ENCODE measurements at places on chromosomes 3 and 15.

GRCh38 chr3:144375088-144375487 is 403.5 kb downstream of the DIPK2A start:
- no peak for DNase-seq

DNA sequence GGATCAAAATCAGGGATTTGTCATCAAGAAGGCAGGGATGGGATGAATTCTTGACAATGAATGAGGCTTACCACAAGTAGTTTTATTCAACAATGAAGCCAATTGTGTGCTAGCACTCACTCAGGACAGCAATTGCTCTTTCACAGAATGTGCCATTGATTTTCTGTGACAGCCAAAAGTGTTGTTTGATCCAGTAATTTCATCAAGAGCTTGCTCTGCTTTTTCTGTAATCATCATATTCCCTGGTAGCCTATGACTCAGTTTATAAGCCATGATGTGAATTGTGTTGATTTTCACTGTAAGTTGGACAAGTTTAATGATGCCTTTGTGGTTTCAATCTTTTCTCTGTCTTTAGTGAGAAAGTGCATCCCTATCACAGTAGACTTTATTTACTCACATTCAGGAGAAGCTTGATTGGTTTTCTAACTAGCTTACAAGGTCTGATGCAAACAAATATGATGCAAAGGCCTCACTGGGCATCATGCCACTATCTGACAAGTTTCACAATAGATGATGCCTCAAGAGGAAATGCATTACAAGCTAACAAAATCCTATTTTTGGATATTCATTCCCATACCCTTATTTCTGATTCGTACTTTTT is 13.6 kb upstream of the CSRNP1 start:
- DNase-seq = no peak

- no peak for DNase-seq
These were observed 16.2 kb downstream of the MB21D2 start for GRCh38 chr3:192901435-192901834.

- no peak for DNase-seq
These were observed 154.3 kb upstream of the CCDC54 start for GRCh38 chr3:107222907-107223306.

DNA sequence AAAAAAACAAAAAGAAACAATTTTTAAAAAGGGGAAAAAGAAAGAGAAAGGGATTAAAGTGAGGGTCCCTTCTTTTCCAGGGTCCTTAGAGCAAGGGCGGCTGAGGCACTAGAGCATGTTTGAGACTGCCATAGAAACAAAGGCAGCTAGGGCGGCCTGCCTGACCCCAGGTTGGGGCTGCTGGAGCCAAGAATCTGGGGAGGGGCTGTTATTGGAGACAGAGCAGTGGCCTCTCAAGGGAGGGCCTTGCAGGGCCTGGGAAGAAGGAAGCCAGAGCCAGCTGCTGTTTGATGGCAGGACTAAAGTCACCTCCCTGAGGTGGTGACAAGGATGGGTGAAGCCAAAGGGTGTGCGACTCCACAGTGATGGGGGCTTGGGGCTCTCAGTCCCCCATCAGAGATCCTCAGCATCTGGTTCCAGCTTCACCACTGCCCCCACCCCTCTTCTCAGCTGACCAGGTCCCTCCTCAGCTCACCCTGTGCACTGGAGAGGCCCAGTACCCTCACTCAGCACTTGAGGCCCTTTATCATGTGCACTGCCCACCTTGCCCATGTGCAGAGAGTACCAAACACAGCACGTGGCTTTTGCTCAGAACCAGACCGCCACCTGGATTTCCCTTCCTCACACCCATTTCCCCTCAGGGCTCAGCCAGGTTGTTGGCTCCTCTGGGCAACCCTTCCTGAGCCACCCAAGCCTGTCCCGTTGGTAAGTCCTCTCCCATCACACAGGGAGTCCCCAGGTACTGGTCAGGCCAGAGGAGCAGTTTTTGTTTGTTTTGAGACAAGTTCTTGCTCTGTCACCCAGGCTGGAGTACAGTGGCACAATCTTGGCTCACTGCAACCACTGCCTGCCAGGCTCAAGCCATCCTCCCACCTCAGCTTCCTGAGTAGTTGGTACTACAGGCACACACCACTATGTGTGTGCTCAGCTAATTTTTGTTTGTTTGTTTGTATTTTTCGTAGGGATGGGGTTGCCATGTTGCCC is 1.7 kb downstream of the TMEM89 start:
- no peak for DNase-seq

DNA sequence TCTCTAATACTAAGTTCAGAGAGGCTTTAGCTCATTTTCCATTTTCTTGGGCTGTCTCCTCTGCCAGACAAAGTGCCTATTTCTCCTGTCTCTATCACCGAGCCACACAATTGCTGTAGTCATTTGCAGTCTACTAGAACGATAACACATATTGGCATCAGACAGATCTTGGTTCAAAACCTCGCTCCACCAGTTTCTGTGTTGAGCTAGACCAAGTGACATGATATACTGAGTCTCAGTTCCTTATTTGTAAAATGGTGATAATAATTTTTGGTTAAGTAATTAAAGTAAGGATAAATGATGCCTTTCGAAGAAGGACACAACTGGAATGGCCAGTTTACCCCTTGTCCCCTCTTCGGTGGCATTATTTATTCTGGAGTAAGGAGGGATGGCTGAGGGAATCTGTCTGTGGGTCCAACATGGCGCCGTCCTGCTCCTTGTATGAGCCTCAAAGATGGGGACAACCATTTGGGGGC is 398 bp upstream of the RAB7A start:
- no peak for DNase-seq

DNA sequence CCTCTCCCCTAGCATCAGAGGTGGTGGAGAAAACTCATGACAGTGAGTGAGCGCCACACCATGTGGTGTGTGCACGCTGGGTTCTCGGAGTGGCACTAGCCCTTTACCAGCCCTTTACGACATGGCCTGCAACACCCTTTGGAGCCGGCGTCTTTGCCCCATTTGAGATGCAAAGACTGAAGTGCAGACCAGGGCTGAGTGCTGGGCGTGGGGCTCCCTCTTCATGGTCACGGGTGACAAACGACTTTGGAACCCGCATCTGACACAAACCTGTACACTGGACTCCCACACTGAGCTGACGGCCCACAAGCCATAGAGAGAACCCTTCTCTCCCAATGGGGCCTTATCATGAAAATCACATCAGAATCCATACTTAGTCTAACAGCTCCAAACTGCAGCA is 76.8 kb upstream of the ALDH1L1 start:
- no peak for DNase-seq

DNA sequence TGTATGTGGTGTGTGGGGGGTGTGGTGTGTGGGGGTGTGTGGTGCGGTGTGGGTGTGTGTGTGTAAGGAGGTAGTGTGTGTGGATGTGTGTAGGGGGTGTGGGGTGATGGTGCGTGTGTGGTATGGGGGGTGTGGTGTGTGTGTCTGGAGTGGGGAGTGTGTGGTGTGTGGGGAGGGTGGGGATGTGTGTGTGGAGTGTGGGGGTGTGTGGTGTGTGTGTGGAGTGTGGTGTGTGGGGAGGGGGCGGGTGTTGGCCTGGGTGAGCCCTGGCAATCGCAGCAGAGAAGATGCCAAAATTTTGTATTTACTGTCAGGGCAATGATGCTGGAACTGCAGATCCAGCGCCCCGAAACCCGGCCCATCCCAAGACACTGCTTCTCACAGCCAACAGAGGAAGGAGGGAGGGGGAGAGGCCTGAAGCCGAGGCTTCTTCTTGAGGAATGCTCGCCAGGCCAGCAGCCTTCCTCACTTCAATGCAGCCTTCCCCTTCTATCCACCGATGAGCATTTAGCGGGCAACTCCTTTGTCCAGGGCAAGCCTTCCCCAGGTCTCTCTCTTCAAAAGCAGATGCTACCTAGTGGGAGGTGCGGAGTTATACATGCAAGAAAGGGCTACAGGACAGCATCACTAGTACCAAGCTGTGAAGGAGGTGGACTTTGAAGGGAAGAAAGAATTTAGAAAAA is 11.9 kb upstream of the SRP14 start:
- no peak for DNase-seq

DNA sequence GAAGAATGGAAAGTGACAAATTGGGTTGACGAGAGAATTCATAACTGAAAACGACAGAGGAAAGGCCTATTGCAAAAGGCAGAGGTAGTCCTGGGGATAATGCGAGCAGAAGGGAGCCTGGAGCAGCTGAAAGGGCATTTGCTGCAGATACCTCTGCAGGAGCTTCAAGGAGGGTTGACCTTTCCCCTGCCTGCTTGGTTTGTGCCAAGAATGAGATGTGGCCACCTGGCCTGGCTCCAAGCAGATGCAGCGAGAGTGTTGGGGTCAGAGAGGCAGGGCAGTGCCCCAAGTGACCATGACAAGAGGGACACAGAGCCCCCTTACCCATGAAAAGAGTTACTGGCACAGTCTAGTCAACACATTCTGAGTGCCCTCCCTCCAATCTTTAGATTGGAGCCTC is 43.5 kb downstream of the SLC41A3 start:
- no peak for DNase-seq

DNA sequence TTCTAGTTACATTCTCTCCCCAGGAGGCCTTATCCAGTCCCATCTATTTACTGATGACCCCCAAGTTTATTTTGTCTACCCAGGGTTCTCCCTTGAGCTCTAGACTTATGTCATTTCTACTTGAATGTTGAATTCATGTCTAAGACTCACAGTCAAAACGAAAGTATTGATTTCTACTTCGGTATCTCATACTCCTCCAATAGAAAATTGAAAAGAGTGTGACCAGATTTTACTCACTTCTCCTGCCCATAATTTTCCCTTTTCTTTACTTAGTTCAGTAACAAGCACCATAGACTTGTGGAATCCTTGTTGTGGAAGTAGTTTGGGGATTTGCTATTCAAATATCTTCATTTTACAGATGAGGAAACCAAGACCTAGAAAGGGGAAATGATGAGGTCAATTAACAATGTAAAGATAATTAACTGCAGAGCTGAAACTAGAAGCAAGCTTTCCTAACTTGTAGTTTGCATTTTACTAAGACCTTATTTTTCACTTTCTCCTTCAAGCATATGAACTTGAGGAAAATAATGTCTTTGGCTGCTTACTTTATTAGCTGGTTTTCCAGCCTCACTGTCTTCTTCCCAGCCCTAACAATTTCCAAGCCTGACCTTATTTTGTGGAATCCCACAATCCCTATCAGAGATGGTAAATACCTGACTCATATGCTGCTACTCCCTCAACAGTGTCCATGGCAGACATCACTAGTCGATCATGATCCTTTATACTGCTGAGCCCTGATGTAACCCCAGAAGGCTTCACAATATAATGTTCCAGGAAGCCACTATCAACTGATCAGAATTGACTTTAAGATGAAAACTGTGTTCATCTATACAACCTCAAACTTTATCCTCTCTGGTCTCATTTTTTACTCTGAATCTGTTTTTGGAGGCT is 123.9 kb upstream of the AGBL1 start:
- no peak for DNase-seq

DNA sequence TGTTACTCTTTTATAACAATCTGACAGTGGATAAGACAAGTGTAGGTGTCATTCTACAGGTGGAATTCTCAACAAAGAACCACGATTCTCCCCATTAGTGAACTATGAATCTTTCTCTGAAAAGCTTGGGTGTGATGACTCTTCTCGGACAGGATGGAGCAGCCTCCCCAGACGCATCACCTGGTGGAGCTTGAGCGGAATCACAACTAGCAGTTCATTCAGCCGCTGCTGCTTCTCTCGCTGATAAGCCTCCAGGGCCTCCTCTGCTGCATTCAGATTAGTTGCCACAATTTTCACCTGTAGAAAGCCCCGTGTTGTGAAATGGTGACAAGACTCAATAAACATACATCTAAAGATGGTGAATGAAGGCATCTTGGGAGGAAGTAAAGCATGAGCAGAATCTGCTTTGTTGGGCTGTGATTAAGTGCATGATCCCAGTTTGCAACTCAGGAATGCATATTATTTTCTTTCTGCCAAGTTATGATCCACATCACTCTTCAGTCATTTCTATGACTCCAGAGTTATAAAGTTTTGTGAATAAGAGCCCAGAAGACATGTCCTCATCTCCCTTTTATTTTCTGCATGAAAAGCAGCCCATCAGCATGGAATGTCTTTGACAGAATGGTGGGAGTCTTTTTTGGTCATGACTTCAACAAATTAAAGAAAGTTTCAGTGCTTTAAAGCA is 93.6 kb downstream of the BOC start:
- no peak for DNase-seq

- DNase-seq = no peak
These were observed 14.7 kb downstream of the IGF1R start for GRCh38 chr15:98663045-98663444.

Measured in effector CD8-positive, alpha-beta T cell (primary cell).